ENCODE measurements at places on chromosomes 4 and X.

DNA sequence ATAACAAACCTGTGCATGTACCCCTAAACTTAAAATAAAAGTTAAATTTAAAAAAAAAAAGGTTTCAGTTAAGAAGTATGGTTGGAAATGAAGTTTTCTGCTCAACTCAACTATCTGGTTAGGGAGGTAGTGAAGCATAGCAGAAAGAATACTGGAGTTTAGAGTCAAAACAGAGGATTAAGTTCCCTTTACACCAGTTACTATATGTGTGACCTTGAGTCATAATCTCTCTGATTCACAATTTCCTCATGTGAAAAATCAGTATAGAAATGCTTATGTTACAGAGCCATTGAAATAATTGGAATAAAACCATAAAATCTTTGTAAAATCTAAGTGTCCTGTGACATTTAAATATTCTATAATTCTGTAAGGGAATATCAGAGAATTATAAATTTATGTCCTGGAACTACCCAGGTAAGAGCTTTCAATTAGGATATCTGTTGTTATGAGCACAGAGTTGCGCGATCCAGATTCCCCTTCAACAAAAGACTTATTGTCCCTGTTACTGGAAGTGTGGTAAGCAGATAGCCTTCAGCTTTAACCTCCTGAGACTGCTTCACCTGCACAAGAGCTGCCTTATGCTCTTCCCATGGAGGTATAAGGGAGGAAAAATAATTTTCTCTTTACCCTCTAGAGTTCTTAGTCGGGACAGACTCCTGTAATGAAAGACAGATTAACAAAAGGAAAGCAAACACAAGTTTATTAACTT lies 203.8 kb upstream of the NRK start:
- no peak for DNase-seq

GRCh38 chrX:10288373-10288975 lies 131.7 kb downstream of the CLCN4 start:
- no peak for DNase-seq

DNA sequence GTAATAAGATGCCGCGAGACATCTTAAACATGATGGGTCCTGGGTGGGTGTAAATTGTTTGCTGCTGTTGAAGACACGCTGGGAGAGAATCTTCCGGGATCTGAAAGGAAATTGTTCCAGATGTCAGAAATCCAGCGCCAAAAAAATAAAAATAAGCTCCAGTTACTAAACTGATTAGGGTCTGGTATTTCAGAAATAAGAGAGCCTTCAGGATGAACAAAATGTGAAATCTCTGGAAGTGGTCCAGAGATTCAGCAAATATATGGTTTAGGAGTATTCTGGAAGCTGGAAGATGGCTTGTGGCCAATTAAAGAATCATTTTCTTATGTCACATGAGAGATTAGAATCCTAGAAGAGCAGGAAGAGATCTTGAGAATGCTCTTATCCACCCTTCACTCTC lies 75.8 kb upstream of the NHS start:
- no peak for DNase-seq

- DNase-seq, result no peak
Observed at GRCh38 chr4:38280323-38280706, 320.1 kb downstream of the PTTG2 start.

DNA sequence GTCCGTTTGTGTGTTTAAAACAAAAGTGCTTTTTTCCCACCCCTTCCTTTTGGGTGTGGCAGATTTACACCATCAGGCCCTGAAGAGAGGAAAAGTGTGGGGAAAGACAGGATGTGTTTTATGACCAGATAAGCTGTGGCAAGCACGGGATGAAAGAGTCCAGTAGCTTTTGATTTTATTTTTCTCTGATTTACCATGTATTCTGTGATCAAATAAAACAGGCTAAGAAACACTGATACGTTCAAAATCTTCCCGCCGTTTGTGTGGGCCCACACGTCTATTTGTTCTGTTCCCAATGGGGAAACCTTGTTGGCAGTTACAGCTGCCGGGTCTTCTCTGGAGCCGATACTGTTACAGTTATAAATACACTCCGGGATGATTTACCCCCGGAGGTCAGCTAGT lies 10.8 kb downstream of the LRP2BP start:
- no peak for DNase-seq

GRCh38 chr4:152929888-152930287 lies 6.2 kb upstream of the FHDC1 start:
- DNase-seq, result no peak

GRCh38 chrX:125681058-125681457 lies 361.4 kb downstream of the TEX13C start:
- DNase-seq, result no peak

- no peak for DNase-seq
Observed at GRCh38 chrX:17655211-17656034, 81.9 kb upstream of the SCML1 start.

DNA sequence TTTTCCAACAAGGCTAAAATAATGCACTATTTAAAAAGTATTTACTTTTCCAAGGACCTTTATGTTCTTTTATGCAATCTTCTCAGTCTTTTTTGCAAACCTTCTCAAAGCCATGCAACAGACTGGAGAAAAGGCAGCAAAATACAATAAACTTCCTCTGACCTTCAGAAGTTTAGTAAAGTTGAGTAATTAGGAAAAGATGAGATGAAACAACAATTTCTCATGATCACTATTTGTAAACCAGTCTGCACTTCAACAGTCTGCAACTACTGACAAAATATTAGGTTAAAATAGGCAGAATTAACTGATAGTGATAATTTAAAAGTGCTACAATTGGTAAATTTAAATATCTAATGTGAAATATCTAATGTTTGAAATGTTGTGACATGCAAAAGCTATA lies 884.9 kb upstream of the PCDH10 start:
- DNase-seq, result no peak

GRCh38 chr4:111924696-111925095 lies 220.6 kb upstream of the FAM241A start:
- DNase-seq, result no peak

DNA sequence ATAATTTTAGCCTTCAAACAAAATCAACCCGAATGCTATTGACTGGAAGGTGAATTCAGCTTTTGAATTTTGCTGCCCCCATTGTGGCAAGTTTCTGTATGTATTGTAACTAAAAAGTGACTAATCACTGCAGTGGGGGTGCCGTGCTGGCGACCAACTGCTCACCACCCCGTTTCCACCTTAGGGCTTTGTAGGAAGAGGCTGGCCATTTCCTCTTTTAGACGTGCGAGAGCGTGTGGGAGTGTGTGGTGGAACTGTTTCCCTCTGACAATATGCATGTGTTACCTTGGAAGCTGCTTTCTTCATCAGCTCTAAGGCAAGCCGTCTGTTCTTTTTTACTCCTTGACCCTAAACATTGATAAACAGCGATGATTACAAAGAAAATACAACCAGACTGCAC lies 78.8 kb downstream of the SEL1L3 start:
- no peak for DNase-seq

Data from vagina (tissue), 2 donors.